ENCODE measurements at places on chromosomes 16 and 17.

DNA sequence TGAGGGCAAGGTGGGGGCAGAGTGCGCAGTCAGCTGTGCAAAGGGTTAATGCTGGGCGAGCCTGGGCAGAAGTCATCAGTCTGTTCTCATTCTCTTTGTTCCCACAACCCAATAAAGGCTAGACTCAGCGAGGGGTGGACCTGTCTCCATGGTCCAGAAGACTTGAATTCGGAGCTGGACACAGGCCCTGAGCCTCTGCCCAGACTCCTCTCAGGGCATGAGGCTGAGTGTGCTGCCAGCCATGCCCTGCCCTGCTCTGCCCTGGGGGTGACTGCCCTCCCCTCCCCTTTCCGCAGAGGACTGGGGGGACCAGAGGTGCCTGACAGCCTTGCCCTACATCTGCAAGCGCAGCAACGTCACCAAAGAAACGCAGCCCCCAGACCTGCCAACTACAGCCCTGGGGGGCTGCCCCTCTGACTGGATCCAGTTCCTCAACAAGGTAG lies 54.5 kb downstream of the MRC2 start:
- no peak for DNase-seq

- no peak for DNase-seq
Measured at GRCh38 chr16:90020838-90021382, 1.7 kb upstream of the DBNDD1 start.

GRCh38 chr17:4580291-4580690 lies 4.0 kb upstream of the SMTNL2 start:
- no peak for DNase-seq

GRCh38 chr16:78635807-78636206 lies 536.4 kb downstream of the WWOX start:
- no peak for DNase-seq

DNA sequence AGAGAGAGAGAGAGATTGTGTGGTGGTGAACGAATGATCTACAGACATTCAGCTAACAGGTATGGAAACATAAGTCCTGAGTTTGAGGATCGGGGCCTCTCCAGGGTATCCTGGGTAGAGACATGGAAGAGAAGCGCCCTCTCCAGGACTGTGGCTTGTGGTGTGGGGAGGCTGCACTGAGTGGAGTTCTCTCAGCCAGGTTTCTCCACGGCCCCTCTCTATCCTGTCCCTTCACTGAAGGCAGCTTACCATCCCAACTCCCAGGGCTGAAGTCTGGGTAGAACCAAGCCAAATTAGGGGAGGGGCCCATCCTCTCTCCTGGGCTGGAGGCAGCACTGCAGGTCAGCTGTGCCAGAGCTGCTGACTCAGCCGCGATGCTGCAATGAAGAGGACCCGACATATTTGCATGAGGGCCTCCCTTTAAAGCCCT lies 6.2 kb downstream of the C1QL1 start:
- no peak for DNase-seq

- DNase-seq = no peak
Measured at GRCh38 chr17:2847381-2848333, 51.4 kb downstream of the RAP1GAP2 start.

DNA sequence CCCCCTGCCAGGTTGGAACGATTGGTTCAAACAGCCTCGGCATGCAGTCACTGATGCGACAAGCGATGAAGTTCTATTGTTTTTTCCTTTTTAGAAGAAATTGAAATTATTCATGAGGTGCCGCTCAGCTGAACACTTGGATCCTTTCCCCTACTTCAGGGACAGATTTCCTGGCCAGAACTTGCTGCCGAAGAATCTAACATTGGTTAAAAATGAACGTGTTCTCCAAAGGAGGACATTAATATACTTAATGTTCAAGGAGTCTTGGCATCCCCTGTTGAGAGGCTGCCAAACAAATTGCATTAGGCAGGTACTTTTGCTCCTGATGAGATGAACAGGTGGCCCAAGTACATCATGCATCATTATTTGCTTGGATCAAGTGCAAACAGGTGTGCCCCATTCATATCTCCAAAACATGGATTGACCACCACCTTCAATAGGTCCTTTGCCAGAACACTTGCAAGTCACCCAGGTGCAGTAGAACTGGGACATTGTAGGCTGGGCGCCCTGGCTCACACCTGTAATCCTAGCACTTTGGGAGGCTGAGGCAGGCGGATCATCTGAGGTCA lies 437.2 kb downstream of the HAPSTR1 start:
- no peak for DNase-seq

DNA sequence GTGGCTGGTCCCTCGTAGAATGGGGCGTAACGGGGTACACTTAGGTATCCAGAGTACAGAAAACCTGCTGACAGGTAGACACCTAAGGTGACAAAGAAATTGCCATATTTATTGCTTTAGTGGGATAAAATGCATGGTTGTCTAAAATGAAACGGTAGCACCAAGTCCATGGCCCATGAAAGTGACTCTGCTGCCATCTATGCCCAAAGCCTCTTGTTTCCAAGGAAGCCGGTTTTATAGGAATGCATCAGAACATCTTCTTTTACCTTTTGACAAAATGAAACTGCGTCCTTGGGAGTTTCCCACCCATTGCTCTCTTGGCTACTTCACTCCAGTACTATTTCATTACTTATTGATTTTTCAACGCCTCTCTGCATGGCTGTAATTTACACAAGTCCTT lies 151.3 kb upstream of the ZFHX3 start:
- DNase-seq = no peak

DNA sequence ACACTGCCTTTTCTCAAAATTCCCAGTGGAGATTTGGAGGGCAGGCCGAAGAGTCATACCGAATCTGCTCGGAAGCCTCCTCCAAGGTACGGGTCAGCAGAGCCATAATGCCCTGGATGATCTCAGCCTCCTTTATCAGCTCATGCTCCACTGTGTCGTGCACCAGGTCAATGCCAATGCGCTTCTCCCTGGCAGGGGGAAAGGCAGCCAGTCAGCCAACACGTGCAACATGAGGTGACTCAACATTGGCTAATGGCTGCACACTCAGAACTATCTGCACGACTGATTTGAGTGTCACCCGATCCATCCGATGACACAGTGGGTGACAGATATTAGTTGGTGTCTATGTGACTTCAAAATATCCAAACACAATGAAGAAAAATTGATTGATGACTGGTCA lies 15.8 kb downstream of the TEKT1 start:
- no peak for DNase-seq

DNA sequence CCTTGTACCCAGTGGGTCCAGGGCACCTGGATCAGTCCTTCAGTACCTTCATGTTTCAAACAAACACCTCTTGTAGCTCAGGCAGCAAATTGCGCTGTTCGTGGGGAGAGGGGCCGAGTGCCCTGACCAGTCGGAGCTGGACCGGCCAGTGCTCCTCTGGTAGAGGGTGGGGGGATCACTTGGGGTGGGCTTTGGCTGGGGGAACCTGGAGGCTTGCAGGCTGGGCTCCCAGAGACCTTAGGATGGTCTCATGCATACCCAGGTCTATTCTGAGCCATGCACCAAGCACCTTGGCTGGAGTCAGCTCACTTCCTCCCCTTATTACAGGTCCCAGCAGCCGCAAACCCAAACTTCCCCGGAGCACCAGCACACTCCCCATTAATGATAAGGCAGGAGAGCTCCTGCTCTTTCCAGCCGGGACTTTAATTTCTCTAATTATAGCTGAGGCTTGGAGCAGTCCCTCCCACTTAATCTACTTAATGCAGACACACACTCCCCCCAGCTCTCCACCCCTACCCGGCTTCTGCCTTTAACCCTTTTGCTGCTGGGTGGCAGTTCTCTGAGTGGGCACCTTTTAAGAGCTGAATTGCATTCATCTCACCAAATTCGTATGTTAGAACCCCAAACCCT lies 26.3 kb upstream of the MGAT5B start:
- DNase-seq = no peak

DNA sequence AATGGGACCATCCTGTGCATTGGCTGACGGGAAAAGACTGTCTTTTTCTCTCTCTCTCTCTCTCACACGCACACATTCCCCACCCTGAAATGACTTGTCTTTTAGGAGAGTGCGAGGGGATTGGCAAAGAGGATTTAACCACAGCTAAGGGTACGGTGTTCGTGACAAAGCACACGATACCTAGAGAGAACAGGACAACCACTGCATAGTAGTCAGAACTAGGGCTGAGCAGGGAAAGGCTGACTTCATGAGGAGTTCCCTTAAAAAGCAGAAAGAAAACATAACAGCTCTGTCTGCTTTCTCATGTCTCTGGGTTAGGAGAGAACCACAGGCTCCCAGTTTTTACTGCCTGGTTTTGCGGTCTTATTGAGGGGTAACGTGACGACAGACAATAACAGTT lies 742.8 kb upstream of the SOX9 start:
- no peak for DNase-seq

GRCh38 chr16:68232335-68232734 lies 3.6 kb downstream of the ESRP2 start:
- DNase-seq = no peak

DNA sequence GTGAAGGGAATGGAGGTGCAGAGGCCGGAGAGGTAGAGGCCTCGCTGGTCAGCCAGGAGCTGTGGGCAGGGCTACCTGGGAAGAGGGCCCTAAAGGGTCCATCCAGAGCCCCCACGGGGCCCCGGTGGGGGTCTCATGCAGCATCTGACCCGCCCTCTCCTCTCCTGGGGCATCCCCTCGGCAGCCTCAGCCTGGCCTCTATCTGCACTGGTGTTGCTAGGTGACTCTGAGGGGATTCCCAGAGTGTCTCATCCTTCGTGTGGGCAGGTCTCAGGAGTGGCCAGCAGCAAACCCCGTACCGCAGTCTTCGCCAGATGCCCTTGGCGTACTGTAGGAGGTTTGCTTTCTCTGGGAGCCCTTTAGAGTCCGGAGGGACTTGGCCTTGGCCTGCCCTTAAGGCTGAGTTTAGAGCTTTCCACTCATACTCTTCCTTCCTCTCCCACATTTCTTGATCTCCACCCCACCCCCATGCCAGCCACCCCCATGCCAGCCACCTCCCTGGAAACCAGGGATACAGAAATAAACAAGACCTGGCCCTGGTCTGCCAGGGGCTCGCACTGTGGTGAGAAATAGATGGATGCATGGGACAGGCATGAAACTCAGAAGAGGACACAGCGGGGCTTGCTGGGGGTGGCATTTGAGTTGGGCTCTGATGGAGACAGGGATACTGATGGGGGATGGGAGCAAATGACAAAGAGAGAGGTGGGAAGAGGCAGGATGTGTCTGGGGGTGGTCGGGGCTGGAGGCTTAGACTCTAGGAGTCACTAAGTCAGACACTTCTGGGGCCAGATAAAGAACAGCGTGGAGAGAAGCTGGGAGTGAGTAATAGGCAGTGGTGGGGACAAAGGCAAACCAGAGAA lies 9.9 kb downstream of the SLC5A10 start:
- DNase-seq = no peak

DNA sequence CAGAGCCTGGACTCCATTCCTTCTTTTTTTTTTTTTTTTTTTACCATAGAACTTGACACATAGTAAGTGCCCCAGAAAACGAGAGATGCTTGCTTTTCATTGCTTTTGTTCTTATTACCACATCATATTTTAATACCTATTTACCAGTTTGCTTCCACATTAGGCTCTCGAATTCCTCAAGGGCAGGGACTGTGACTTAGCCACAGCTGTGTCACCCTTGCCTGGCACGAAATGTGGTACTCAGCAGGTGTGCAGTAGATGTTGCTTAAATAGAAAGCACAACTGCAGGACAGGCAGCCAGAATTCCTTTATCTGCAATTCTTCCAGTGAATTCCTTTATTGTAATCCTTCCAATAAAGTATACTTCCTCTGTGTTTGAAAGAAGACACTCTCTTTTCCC lies 393.0 kb downstream of the HAPSTR1 start:
- no peak for DNase-seq

Data from vagina (tissue), 2 donors.